Thoracic aorta (tissue), 2 donors: ENCODE measurements at places on chromosomes 2 and 18.
A peak's percentile ranks its signal among the peaks of the same experiment; 100 is the strongest.

DNA sequence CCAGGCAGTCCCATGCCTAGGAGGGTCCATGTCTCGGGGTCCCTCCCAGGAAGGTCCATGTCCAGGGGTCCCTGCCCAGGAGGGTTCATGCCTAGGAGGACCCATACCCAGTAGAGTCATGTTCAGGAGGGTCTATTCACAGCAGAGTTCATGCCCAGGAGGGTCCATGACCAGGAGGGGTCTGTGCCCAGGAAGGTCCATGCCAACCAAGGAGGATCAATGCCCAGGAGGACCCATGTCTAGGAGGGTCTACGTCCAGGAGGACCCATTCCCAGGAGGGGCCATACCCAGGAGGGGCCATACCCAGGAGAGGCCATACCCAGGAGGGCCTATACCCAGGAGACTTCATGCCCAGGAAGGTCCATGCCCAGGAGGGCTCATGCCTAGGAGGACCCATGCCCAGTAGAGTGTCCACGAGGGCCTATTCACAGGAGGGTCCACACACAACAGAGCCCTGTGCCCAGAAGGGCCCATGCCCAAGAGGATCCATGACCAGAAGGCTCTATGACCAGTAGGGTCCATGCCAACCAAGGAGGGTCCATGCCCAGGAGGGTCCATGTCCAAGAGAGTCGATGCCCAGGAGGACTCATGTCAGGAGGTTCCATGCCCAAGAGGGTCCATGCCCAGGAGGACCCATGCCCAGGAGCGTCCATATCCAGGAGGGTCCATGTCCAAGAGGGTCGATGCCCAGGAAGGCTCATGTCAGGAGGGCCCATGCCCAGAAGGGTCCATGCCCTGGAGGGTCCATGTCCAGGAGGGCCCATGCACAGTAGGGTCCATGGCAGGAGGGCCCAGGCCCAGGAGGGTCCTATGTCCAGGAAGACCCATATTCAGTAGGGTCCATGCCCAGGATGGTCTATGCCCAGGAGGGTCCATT lies 10.1 kb downstream of the GPR35 start:
- no peaks in the 10 kb centered on the region for H3K4me1 ChIP-seq
- no peak overlapping the region for H3K4me3 ChIP-seq
- no peaks in the 10 kb centered on the region for H3K27me3 ChIP-seq
- no peak overlapping the region for H3K27ac ChIP-seq
- no peak for DNase-seq

DNA sequence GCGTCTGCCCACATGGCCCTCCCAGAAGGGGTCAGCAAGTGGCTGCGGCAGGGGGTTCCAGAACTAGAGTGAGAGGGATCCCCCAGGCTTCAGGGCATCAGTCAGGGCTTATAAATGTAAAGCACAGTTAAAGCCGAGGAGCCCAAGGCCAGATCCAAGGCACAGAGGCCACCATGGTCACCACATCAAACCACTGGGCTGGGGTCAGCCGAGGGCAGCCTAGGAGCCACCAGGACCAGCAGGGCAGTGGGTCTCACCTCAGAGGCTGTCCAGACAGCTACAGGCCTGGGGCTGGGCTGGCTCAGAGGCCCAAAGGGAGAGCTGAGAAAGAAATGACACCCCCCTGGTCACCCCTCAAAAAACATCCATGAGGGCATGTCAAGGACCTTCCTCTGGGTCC lies 188.5 kb downstream of the INHBB start:
- no peaks in the 10 kb centered on the region for H3K36me3 ChIP-seq
- no peaks in the 10 kb centered on the region for H3K27me3 ChIP-seq
- no peaks in the 10 kb centered on the region for H3K4me1 ChIP-seq
- H3K4me3 ChIP-seq, result no peak overlapping the region
- DNase-seq, result no peak

DNA sequence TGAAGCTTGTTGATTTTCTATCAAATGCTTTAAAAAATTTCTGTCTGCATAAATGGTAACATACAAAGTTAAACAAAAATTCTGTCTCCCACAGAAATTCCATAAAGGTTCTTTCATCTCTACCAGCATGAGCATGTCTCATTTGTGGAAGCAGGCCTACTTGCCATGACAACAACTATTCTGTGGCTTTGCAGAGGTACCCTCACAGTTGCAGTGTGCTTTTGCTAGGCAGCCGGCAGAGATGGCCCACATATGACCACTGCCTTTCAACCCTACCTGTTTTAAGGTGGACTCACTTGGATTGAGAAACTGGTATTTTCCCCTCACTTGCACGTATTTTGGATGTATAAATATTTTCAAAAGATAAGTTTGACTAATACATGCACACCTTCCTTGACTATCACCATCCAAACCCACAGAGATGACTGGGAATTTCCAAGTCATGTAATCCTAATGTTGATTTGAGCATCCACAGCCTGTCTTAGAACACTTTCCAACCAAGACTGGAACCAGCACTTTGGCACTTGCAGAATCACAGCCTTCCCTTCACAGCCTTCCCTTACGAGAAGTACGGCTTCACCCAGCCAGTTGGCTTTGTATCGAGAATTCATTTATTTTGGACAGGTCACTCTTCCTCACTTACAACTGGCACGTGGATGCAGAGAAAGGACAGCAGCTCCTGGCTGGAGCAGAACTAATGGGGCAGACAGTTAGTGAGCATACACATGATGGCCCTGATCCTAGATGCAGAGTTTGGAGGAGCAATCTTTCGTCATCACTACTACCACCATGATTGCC lies 9.3 kb upstream of the FHL2 start:
- H3K4me1 ChIP-seq, result peaks cover 44% of the 10 kb centered on the region
- peak overlapping the region; percentile 48 for H3K27ac ChIP-seq
- no peak for DNase-seq
- H3K4me3 ChIP-seq, result no peak overlapping the region
- no peaks in the 10 kb centered on the region for H3K27me3 ChIP-seq

DNA sequence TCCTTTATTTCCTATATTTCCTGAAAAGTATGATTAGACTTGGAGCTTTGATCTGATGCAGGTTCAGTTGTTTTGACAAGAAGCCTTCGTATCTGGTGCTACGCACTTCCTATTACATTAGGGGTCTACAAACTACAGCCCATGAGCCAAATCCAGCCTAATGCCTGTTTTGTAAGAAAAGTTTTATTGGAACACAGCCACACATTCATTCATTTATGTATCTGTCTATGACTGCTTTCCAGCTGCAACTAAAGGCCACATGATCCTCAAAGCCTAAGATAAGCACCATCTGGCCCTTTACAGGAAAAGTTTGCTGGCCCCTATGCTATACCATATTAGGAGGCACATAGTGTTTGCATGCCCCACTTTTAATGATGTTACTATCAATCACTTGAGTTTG lies 26.0 kb downstream of the EIF2AK3 start:
- no peak overlapping the region for H3K4me3 ChIP-seq
- no peaks in the 10 kb centered on the region for H3K36me3 ChIP-seq
- no peaks in the 10 kb centered on the region for H3K27me3 ChIP-seq
- no peak for DNase-seq
- peak overlapping the region; percentile 40 for H3K27ac ChIP-seq

- H3K4me1 ChIP-seq, result no peaks in the 10 kb centered on the region
- no peak overlapping the region for H3K27ac ChIP-seq
- H3K4me3 ChIP-seq, result no peak overlapping the region
- H3K36me3 ChIP-seq, result no peaks in the 10 kb centered on the region
Measured at GRCh38 chr2:147567136-147567535, 277.7 kb upstream of the ACVR2A start.

DNA sequence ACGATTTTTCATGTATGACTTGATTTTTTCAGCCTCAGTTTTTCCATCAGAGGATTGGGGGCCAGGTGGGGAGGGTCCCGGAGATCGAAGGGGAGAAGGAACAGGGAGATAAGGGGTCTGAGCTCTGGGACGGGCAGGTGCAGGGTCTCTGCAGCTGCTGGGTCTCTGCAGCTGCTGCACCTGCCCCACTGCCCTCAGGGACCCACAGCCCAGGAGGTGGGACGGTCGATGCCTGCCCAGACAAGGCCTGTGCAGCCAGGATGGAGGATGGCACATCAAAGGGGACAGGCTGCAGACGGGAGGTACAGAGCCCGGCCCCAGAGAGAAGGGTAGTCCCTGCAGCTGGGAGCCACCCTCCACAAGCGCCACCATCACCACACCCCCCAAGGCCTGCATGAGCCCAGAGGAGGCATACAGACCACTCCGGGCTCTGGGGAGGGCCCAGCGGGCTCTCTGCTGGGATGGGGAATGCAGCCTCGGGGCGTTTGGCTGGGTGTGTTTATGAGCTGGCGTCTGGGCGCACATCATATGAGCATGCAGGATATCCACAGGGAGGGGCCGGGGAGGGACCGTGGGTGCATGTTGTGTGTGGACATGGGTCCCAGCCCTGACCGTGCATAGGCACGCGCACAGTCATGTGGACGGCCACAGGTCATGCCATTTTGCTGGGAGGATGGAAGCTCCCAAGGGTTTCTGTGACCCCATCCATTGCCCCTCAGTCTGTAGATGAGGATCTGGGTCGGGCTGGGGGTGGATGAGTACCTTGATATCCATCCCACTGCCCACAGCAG lies 34.9 kb upstream of the GPC1 start:
- no peak for DNase-seq
- no peak overlapping the region for H3K4me3 ChIP-seq
- no peaks in the 10 kb centered on the region for H3K27me3 ChIP-seq
- no peak overlapping the region for H3K27ac ChIP-seq

- peaks cover 17% of the 10 kb centered on the region for H3K4me1 ChIP-seq
- no peaks in the 10 kb centered on the region for H3K36me3 ChIP-seq
- no peak overlapping the region for H3K4me3 ChIP-seq
- H3K27ac ChIP-seq, result no peak overlapping the region
- no peak for DNase-seq
- H3K27me3 ChIP-seq, result no peaks in the 10 kb centered on the region
Measured at GRCh38 chr2:107992069-107992468, 5.7 kb downstream of the SLC5A7 start.
